ENCODE measurements at places on chromosomes 13 and 19. TPM values are rescaled to one million over a fixed set of nuclear protein-coding genes. Genes with fewer than 3 reads are reported as not detected.

DNA sequence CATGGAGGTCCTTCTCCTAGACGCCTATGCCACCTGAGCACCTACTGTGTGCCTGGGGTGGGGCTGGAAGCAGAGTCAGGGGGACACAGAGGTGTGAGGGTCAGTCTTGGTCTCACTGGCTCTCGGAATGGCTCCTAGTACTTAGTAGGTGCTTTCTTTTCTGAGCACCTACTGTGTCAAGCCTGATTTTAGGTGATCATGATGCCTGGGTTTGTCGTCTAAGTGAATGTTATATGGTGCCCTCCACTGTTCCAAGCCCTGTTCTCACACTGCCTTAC, 20.0 kb downstream of the MYH14 start:
- no peak for DNase-seq

Gene ZNF560
- not detected for total RNA-seq

Gene RDH8
- total RNA-seq, result not detected

Gene USPL1
- 14.0 TPM for total RNA-seq

Measured in activated T-helper 2 cell treated with anti-CD3 and anti-CD28 coated beads, Interferon-gamma antibody, Interleukin-2, Interleukin-4, amounts not matched to agents 10 μg/mL and 5 μg/mL and 100 μg/mL, durations not matched to agents 14 hours and 24 hours and 36 hours (primary cell).